ENCODE measurements at places on chromosomes 2 and 18. TPM values are rescaled to one million over a fixed set of nuclear protein-coding genes. Genes with fewer than 3 reads are reported as not detected.

ACVR1C gene
- under 0.01 TPM for total RNA-seq

DYNAP gene
- total RNA-seq = not detected

GCG gene
- not detected for total RNA-seq

BIN1 gene
- 146 TPM for total RNA-seq

SPDYA gene
- not detected for total RNA-seq

Measured in mesangial cell (primary cell).